ENCODE measurements at places on chromosomes 2 and 18. TPM values are rescaled to one million over a fixed set of nuclear protein-coding genes. Genes with fewer than 3 reads are reported as not detected.

Gene DSC3
- total RNA-seq: 1.0 TPM

- no peak for DNase-seq
Observed at GRCh38 chr2:173589604-173590275, 235.1 kb downstream of the CDCA7 start.

DNA sequence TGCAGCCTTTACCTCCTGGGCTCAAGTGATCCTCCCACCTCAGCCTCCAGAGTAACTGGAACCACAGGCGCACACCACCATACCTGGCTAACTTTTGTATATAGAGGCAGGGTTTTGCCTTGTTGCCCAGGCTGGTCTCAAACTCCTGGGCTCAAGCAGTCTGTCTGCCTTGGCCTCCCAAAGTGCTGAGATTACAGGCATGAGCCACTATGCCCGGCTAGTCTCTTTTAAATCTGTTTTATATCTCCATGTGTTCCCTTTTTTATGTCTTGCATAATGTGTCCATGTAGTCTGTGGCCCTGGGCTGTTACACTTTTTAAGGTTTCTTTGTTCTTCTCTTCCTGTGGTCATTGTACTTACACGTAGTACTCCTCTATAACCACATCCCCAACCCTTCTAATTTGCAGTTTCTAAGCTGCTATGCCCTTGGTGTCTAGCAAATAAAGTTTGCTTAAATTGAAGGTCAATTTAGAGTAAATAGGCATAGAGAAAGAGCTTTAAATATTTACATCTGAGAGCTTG is 168.2 kb downstream of the MCFD2 start:
- no peak for DNase-seq

- DNase-seq: no peak
Observed at GRCh38 chr2:14761118-14761517, 128.6 kb downstream of the LRATD1 start.

- no peak for DNase-seq
Observed at GRCh38 chr2:24704692-24705091, 88.5 kb downstream of the PTRHD1 start.

DNA sequence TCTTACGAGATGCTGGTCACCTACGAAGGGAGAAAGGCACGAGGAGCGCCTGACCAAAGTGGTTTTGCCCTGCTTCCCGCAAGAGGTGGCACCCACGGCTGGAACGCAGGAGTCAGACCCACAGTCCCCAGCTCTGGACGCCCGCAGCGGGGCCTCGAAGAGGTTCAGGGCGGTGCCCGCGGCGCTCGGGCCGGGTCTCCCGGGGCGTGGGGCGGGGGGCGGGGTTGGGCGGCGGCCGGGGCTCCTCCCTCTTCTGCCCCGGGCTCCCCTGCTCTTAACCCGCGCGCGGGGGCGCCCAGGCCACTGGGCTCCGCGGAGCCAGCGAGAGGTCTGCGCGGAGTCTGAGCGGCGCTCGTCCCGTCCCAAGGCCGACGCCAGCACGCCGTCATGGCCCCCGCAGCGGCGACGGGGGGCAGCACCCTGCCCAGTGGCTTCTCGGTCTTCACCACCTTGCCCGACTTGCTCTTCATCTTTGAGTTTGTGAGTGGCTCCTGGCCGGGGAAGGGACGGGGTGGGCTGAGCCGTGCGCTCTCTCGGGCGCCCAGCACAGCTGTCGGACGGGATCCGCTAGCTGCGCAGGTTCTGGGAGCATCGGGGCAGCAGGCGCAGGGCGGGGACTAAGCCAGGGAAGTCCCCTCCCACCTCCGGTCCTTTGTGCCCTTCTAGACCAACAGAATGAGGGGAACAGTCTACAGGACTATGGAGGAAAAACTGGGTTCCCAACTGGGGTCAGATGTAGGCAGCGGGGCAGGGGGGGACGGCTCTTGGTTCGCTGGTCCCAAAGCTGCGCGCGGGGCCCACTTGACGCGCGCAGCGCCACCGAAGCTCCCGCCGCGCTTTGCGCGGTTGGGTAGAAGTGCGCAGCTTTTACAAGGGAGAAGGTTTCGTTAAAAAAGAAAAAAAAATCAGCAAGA is at the start of gene MAL:
Gene MAL (plus strand): TSS at position 303 of the 914 bp plus-strand sequence. CDS start 85 bp downstream, at position 388.
- DNase-seq: no peak
